ENCODE measurements at places on chromosomes 3 and 15.

DNA sequence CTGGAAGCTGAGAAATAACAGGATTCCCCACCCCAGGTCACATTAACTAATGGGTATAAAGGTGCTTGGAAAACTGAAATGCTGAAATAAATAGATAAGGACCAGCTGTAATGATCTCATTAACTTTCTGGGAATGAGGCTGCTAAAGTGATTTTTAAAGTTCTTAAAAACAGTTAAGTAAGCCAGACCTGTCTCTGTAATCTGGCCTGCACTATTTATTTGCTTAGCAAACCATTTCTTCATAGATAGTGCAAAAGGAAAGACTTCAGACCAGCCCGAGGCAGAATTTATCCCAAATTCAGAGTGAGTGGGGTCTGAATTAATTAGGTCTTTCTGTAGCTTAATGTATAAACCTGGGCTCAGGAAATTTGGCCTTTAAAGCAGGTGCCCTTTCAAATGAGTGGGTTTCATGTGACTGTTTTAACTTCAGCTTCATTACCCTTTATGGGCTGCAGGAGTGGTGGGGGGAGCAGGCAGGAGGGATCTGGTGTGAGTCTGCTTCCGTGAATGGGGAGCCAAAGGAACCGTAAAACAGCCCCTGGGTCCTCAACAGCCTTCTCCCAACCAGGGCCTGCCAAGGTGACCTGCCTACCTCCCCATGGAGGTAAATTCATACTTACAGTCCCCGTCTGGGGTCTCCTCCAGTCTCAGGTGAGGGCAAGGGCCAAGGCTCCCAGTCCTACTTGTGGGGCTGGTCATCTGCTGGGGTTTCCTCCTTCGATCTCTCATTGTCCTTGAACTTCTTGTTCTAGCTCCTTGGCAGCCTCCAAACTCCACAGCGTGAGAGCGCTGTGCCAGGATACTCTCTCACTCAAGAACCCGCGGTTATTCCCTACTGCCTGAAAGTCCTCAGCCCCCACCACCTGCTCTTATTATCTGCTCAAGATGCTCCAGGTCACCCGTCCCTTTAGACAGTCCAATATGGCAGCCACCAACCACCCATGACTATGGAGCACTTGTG is 31.2 kb downstream of the MAGEF1 start:
- DNase-seq: no peak

DNA sequence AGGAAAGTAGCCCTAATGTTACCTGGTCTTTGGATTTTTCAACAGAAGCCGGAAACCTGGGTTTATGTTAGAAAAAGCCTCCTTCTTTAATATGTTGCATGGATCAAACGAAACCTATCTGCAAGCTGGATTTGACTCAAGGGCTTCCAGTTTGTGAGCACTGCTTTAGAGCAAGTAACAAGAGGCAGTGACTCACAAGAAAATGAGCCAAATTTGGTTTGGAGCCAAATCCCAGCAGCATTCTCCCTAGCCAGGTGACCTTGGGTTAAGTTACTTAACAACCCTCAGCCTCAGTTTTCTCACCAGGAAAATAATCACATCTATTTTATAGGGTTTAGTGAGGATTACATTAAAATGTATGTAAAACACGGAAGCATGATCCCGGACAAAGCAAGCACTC is 215.2 kb upstream of the PRICKLE2 start:
- DNase-seq: no peak

DNA sequence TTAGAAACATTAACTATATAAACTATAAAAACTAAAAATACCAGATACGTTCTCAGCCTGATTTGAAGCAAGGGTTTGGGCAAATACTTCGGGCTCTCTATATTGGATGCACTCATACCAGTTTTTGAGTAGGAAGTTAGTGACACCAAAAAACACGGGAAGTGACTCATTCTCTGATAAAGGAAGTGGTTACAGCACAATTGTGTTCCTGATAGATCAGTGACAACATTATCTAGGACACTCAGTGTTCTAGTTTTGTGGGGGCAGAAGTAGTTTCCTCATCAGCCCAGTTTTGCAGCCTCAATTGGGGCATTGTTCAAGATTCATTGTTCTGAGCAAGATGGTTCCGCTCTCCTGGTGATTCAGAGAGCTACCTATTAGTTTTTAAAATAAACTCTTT is 469.6 kb upstream of the DPPA4 start:
- DNase-seq: no peak

- no peak for DNase-seq
These were observed 280.4 kb downstream of the CD47 start for GRCh38 chr3:107810171-107811071.

DNA sequence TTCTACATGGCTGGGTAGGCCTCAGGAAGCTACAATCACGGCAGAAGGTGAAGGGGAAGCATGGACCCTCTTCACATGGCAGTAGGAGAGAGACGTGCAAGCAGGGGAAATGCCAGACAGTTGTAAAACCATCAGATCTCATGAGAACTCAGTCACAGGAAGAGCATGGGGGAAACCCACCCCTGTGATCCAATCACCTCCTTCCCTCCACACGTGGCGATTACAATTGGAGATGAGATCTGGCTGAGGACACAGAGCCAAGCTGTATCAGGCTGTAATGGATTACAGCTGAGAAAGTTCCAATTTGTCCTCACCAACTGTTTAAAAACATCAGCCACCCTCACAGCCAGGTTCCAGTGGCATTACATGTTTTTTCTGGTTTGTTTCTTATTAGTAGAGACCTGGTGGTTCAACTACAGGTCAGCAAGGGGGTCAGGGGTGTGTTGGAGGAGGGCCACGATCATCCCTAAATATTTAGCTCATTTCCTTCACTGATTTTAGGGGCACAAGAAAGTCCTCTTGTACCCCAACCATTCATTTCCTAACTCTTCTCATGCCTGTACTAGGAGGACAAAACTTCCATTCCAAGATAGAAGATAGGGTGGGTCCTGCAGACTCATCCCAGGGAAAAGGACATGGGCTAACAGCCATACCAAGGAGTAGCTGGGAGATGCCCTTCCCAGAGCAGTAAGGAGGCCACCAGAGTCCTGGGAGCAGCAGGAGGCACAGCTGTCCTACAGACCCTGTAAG is 54.4 kb downstream of the ANXA2 start:
- no peak for DNase-seq

DNA sequence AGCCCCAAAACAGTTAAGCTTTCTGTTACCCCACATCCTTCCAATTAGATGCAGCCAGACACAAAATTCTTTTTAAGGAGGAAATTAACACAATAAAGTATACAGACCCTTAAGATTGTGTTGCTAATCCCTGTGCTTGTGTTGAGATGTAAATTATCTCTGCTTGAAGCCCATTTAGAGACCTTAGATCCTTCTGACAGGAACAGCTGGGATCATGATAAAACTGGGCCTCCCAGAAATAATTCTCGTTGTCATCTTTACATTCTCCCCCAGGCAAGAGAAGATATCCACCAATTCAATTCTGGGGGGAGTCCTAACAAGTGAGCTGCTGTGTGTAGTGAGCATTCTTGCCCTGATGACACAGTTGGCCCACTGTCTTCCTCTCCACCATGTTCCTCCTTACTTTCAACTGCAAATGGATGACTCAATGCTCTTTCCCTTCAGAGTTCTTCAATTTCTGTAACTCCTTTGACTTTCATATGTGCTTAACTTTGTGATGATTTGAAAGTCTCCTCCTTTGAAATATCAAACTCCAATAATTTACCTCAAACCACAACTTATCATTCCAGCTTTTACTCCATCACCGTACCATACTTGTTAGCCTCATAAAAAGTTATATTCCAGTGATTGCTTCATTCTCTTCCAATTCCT is 186.6 kb downstream of the RAP2B start:
- no peak for DNase-seq

- no peak for DNase-seq
These were observed 83.4 kb downstream of the DCLK3 start for GRCh38 chr3:36680952-36681351.

DNA sequence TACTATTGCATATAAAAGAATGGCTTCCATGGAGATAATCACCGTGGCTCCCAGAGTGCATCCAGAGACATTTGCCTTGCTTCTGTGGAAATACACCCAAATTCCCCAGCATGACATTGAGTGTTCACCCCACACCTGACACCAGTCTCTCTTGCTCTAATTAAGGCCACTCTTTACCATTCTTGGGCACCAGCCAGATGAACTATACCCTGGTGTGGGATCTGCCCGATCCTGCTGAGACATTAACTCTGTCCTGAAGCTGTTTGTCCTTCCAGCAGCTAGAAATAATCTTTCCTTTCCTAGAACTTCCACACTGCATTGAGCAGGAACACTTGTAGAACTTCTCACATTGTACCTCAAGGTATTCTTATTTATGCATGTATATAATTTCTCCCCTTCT is 105.2 kb downstream of the LPP start:
- DNase-seq: no peak

GRCh38 chr3:188305220-188305619 is 151.3 kb downstream of the LPP start:
- no peak for DNase-seq

- DNase-seq: no peak
These were observed 39.2 kb downstream of the SPPL2A start for GRCh38 chr15:50726315-50726714.

DNA sequence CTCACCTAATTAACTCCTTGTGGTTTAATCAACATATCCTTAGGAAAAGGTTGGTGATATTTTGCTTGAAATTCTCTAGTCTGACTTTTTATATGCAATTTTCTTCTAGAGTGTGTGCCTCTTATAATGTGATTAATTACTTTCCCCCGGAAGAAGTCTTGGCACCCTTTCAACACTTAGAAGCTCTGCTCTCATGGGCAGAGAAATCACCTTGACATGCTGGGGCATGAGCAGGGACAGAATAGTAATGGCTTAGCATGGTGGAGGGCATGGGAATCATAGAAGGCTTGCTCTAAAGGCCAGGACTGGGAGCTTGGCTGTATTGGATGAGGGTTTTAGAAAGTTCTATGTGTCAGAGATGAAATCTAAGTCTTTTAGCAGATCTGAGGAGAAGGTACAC is 293.5 kb downstream of the AGBL1 start:
- DNase-seq: no peak

DNA sequence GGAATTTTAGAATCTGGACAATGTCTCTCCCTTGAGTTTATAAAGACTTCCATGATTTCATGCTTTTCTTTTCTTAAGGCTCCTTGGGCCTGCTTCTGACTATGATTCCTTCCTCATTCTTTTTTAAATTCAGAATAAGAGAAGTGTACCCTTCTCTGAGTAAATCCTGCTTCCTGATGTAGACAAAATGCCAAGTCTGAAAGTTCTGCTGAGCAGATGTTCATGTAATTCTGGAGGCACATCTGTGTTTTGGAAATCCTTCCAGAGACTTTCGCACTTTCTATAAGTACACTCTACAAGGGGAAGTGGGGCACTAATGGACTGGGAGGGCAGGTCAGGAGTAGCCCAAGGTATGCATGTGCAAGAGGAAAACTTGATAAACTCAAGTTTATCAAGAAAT is 24.8 kb downstream of the TPM1 start:
- no peak for DNase-seq

DNA sequence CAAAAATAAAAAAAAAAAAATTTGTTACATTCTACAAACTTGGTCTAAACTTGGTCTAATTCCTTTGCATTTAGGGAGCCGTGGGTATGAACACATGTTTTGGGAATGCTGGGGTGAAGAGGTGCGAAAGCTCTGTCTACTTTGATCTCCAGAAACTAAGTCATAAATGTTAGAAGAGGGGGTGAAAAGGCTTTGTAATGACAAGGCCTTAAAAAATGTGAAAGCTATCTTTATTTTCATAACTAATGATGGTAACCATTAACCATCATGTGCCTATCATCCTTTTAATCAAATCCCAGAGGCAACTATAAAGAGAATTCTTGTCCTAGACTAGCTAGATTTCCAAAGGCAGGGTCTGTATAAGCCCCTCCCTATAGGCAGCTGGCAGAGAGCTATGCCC is 60.9 kb downstream of the PRICKLE2 start:
- DNase-seq: no peak

DNA sequence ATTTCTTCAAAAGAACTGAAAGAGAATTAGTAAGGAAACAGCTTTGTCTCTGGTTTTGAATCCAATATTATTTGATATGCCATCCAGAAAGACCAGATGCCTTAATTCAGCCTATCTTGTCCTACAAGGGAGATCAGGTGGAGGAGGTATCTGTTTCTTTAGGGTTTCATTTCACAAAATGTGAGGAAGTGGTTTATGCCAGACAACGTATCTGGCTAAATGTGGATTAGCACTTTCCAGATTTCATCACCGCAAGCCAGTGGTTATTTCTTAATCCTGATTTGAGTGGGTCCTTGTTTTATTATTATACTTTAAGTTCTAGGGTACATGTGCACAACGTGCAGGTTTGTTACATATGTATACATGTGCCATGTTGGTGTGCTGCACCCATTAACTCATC is 271.1 kb downstream of the EBLN2 start:
- DNase-seq: no peak

DNA sequence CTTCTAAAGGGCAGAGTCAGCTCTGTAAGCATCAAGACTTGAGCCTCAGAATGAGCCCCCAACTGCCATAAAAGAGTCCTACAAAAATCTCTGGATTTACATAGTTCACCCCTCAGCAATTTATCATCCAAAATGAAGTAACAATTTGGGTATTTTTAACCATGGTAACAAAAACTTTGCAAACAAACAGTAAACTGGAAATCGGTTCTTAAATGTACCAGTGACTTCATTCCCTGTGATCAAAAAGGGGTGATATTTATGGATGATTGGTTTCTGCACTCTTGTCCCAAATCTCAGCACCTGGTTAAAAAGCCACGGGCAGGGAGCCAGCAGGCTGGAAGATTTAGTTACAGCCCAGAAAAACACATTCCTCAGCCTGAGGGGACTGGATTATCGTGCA is 73.6 kb downstream of the TFG start:
- no peak for DNase-seq

- no peak for DNase-seq
These were observed 21.0 kb downstream of the TMEM43 start for GRCh38 chr3:14145670-14146380.

GRCh38 chr3:23667536-23668429 is 138.0 kb upstream of the UBE2E1 start:
- DNase-seq: no peak

GRCh38 chr3:50322386-50323091 is at the start of gene HYAL2:
HYAL2 (minus strand) TSS chr3:50322745; CDS start chr3:50320489, 2,256 bp downstream.
- DNase-seq: no peak

- no peak for DNase-seq
These were observed 821 bp downstream of the LINS1 start for GRCh38 chr15:100601163-100601562.

- DNase-seq: no peak
These were observed at the start of gene AGBL1 for GRCh38 chr15:86079508-86080266. AGBL1 (plus strand) TSS chr15:86079871.
